ENCODE measurements at places on chromosomes 6 and 20.

DNA sequence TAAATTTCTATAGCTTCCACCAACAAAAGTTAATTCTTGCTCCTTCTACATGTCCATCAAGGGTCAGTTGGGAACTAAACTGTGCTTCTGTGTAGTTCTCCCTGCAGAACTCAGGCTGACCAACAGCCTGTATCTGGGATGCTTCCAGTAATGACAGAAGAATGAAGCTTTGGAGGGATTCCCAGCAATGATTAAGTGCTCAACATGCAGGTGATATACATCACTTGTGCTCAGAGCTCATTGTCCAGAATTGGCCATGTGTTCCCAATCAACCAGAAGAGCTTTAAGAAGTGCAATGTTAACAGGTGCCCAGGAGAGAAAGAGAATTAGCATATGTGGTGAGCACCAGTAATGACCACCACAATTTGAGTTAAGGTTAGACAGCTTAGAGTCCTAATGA is 37.4 kb upstream of the SNRPB2 start:
- DNase-seq = no peak

GRCh38 chr20:57076152-57076652 is 190.2 kb downstream of the BMP7 start:
- DNase-seq = no peak

- no peak for DNase-seq
Observed at GRCh38 chr20:61306937-61307475, 54.9 kb downstream of the CDH4 start.

DNA sequence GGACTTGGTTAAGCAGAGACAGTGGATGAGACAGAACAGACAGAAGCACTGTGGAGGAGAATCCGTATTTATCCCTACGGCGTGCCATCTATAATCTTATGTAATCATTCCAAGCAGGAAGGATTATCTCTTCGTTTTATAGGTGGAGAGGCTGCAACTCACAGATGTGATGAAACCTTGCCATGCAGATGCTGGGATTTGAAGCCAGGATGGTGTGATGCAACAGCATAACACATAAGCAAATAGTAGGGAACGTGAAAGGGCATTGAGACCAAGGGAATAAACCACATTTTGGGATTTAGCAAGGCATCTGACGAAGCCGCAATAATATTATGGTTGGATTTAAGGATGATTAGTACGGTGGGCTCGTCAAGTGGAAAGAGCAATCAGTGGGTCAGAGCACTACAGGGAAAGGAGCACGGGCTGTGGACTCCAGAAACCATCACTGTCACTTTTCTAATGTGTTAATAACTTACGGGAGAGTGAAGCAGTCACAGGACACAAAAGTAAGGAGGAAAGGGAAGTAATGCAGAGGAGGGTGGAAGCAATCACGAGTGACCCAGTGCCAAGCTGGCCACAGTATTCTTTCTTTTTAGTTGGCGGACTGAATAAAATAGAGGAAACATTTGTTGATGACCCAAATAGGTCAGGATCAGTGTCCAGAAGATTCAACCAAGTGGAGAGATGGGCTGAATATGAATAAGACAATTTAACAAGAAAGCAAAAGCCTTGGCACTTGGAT is 119.6 kb upstream of the EDN1 start:
- DNase-seq = no peak

GRCh38 chr20:7930343-7930742 is 9.9 kb downstream of the HAO1 start:
- DNase-seq = no peak

DNA sequence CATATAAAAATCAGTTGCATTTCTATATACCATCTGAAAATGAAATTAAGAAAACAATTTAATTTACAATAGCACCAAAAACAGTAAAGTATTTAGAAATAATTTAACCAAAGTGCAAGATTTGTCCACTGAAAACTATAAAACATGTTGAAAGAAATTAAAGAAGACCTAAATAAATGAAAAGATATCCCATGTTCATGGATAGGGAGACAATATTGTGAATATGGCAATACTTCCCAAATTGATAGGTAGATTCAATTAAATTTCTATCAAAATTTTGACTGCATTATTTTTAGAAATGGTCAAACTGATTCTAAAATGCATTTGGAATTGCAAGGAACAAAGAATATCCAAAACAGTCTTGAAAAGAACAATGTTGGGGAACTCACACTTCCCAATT is 17.6 kb upstream of the POU3F2 start:
- DNase-seq = no peak

GRCh38 chr6:92690997-92691599 is 728.3 kb downstream of the EPHA7 start:
- no peak for DNase-seq

DNA sequence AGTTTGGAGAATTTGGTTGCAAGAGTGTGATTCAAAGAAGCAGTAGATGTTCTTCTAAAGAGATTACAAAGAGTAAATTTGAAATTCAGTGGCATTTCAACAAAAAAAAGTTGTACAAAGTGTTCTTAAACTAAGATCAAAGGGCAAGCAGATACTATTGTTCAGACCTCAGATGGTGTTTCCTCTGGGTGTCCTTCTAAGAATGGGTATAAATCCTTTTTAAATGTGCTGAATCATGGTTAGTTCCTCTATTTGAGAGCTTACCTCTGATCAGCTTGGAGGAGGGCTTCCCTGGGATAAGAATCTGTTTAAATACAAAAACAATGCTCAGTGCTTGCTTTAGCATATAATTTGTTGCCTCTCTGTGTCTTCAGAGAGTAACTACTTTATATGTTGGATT is 6.3 kb downstream of the BMP6 start:
- DNase-seq = no peak

GRCh38 chr6:94668876-94669275 is 908.5 kb upstream of the MANEA start:
- no peak for DNase-seq

GRCh38 chr20:14207591-14207990 is 129.8 kb downstream of the FLRT3 start:
- no peak for DNase-seq

- no peak for DNase-seq
Observed at GRCh38 chr20:38961530-38962043, 557 bp upstream of the DHX35 start.

DNA sequence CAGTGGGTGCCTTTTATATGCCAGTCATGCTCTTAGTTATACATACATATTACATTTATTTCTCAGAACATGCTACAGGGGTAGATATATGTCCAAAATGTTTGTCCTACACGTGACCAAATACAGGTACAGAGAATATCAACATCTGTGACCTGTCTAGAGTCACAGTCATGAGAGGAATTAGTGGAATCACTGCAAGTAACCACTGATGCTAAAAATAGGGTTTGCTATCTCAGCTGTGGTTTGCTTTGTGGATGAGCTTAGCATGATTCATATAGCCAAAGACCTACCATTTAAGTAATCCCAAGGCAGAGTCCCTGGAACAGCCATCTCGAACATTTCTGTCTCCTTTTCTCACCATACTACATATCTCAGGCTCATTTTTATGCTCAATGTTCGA is 32.3 kb downstream of the GSTA3 start:
- peak; percentile 69 for DNase-seq

GRCh38 chr6:163293286-163293685 is 121.2 kb upstream of the QKI start:
- DNase-seq = no peak

- DNase-seq = no peak
Observed at GRCh38 chr6:105677671-105678475, 275.0 kb upstream of the PREP start.

DNA sequence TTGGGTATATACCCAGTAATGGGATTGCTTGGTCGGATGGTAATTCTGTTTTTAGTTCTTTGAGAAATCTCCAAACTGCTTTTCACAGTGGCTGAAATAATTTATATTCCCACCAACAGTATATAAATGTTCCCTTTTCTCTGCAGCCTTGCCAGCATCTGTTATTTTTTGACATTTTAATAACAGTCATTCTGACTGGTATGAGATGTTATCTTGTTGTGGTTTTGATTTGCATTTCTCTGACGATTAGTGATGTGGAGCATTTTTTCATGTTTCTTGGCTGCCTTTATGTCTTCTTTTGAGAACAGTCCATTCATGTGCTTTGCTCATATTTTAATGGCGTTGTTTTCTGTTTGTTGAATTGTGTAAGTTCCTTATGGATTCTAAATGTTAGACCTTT is 641.6 kb downstream of the HACE1 start:
- DNase-seq = peak; percentile 9

GRCh38 chr20:44704551-44704971 is 10.6 kb upstream of the CCN5 start:
- DNase-seq = peak; percentile 44

- DNase-seq = no peak
Observed at GRCh38 chr6:158752613-158753012, 66.6 kb downstream of the EZR start.
